ENCODE measurements at places on chromosomes 2 and 18. TPM values are rescaled to one million over a fixed set of nuclear protein-coding genes. Genes with fewer than 3 reads are reported as not detected.

Gene PRSS56
- total RNA-seq, result not detected

- peak; percentile 72 for DNase-seq
These were observed 125.7 kb downstream of the HDAC4 start for GRCh38 chr2:239275044-239275685.

DNA sequence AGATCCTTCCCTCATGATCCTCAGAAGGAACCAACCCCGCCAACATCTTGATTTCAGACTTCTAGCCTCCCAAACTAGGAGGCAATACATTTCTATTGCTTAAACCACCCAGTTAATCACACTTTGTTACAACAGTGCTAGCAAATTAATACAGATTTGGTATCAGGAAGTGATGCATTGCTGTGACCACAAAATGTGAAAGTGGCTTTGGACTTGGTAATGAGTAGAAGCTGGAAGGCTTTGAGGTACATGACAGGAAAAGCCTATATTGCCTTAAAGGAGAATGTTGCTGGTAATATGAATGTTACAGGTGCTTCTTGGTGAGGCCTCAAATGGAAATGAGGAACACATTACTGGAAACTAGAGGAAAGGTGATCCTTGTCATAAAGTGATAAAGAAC is 260.3 kb downstream of the SATB2 start:
- DNase-seq, result no peak

- DNase-seq, result no peak
These were observed 130.5 kb upstream of the NOSTRIN start for GRCh38 chr2:168671932-168672331.

GRCh38 chr2:157218911-157219310 is 38.6 kb upstream of the GALNT5 start:
- no peak for DNase-seq
